ENCODE measurements at places on chromosomes 6 and 20.

GRCh38 chr6:135680964-135681913, 170.3 kb upstream of the PDE7B start:
- no peak for DNase-seq

- no peak for DNase-seq
Observed at GRCh38 chr6:150576651-150577226, 22.9 kb upstream of the PLEKHG1 start.

GRCh38 chr6:39204160-39204495, 25.1 kb downstream of the KCNK5 start:
- DNase-seq = no peak

DNA sequence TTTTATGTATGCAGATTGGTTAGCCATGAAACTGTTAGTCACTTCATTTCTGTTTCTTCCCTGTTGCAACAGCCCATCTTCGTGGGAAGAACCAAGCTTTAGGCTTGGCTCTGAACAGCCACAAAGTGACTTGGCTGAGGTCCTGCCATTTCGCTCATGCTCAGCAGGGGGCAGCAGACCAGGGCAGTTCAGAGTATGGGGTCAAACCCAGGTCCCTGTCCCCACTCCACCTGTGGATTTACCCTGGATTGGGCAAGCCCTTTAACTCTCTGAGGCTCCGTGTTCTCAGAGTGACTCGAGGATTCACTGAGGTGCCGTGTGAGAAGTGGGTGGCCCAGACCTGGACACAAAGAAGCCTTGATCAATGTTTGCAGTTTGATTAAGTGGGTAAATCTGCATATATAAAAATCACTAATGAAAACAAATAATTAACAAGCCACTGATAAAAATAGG, 19.8 kb upstream of the MAP1LC3A start:
- no peak for DNase-seq

GRCh38 chr20:1255675-1256074, 10.4 kb upstream of the SNPH start:
- no peak for DNase-seq

DNA sequence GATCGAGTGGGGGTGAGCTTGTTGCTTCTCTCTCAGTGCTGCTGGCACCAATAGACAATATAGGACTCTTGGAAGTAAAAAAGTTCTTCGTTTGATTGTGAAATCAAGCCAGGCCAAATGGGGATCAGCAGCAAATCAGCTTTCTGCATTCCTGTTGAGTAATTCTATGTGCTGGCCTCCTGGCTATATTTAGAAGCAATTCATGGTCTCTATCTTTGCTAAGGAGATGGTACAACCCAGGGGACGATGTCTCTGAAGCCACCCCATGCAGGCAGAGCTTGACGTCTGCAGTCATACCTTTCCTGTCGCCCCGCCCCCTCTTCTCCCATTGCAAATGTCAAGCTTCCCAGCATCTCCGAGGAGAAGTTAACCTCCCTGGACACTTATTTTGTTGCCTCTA, 199.1 kb downstream of the SCP2D1 start:
- DNase-seq = peak; percentile 10

- no peak for DNase-seq
Observed at GRCh38 chr6:71929047-71929446, 42.7 kb downstream of the RIMS1 start.

DNA sequence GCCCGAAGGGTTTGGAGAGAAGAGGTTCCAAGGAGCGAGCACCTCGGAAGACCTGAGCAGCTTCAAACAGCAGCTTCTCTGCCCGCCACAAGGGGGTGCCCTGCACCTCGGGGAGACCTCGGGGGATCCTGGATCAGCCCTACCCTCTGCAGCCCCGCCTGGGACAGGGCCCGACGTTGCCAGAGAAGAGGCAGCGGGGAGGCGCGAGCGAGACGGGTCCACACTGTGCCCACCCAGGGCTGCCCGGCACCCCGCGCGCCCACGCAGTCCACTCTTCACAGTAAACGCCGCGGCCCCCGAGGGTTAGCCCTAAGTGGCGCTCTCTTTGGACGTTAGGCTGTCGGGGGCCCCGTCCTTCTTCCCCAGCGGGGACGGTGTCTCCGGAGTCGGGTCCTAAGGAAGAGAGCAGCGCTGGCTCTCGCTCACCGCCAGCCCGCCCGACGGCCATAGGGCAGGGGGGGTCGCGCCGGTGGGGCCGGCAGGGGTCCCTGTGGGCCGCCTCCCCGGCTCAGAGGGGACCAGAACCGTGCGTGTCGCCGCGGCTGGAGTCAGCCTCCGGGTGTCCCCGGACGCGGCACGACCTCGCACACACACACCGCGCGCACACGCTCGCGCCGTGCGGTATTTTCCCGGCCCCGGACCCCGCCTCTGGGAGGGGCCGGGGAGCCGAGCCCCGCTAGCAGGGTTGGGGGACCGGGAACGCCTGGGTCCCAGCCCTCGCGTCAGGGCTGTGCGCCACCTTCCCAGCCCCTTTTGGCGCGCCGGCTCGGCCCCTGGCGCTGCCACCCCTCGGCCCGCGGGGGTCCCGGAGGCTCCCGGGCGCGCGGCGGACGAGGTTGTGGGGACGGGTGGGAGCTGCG, 929 bp downstream of the CDH22 start:
- DNase-seq = no peak

- no peak for DNase-seq
Observed at GRCh38 chr6:157841211-157841840, 18.3 kb downstream of the SNX9 start.

- no peak for DNase-seq
Observed at GRCh38 chr6:14880052-14880451, 365.8 kb upstream of the JARID2 start.

GRCh38 chr6:11260249-11261038, 28.0 kb upstream of the NEDD9 start:
- no peak for DNase-seq

Data from GM04503 (cell line).